Epithelial cell of esophagus (primary cell): ENCODE measurements at places on chromosomes 2 and 18.

GRCh38 chr2:226048611-226049010, 649.1 kb downstream of the NYAP2 start:
- DNase-seq: peak; percentile 57

DNA sequence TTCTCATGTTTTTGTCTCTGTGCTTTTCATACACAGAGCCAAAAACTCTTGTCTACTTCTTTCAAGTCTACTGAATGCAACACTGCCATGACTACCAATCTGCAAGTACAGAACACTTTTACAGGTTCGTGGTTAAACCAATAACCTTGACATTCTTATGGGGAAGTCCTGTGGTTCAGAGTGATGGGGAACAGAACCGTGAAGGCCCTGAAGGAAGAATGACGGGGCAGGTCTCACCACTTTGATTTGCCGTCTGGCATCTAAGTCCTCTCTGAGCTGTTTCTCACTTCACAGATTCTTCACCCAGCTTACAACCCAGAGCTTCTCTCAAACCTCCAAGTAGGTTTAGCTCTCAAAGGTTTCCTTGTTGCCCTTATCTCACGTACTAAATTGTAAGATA, 117.5 kb upstream of the SNTG2 start:
- DNase-seq: no peak

DNA sequence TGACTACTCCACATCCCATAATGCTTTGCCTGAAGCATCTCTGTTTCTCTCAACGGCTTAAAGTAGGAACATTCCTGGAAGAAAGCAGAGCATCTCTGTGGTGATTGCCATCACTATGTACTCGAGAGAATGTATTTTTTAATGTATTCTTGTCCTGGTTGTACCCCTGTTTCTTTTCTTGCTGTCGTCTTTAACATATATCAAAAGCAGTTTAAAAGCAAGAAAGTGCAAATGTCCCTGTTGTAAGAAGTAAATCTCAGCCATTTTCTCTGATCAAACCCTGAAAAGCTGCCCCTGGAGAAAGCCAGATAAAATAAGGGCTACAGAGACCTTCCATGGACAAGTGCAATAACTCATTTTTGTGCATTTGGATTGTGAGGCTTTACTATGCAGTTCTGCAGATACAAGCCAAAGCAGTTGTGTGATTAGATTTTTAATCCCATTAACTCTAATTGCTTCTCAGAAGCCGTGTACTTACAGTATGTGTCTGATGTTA, 70.8 kb downstream of the XIRP2 start:
- DNase-seq: no peak

DNA sequence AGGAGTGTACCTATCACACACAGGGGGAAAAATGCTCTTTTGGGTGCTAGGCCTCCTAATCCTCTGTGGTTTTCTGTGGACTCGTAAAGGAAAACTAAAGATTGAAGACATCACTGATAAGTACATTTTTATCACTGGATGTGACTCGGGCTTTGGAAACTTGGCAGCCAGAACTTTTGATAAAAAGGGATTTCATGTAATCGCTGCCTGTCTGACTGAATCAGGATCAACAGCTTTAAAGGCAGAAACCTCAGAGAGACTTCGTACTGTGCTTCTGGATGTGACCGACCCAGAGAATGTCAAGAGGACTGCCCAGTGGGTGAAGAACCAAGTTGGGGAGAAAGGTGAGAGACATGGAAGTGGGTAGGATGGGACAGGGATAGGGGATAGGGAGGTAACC, 12.2 kb downstream of the DHRS9 start:
- DNase-seq: no peak

DNA sequence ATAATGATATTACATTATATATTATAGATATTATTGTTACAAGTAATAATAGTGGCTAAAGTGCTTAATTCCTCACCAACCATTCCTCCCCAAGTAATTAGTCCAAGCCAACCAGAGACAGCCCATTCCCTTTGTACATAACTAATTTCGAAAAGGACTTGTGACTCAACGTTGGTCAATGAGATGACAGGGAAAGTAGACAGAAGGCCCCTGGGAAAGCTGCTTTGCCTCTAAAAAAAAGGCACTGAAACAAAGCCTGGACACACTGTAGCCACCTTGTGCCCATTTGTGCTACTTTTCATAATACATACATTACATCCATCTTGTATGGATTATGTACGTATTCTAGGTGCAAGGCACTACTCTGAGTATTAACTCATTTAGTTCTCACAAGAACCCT, 28.8 kb downstream of the COLEC12 start:
- no peak for DNase-seq

- DNase-seq: no peak
Observed at GRCh38 chr2:64540615-64541014, 16.5 kb downstream of the AFTPH start.

DNA sequence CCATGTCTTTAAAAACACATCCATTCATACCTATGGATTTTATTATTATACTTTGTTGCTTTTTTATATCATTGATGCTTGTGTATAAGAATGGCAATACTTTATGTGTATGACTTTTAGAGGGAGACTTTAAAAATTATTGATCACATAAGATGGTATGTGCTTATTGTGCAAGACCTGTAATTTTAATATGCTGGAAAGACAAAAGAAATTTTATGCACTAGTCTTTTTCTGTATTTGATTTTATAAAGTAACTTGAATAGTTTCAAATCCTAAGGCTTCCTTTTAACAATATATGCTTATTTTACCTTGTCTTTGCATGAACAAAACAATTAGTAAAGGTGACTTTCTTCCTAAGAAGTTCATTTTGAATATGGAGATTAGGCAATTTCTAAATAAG, 226.4 kb downstream of the PARD3B start:
- DNase-seq: no peak

GRCh38 chr2:59888015-59888414, 665.4 kb downstream of the BCL11A start:
- no peak for DNase-seq

DNA sequence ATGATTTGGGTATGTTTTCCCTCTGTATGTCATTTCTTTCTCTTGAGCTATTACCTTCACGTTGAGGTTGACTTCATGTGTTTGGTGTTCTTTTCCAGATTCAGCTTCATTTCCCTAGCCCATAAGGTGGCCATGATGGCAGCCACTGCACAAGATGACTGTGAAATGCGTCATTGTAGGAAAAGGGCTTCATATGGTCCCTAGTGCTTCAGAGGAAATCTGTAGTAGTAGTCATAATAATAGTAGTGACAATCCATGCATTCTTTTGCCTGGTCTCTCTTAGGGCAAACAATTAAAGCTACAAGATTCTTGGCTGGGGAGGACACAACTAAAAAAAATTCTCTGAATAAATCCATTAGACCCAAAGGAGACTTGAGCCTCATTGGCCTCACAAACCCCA, 28.4 kb downstream of the AOX1 start:
- no peak for DNase-seq
